ENCODE measurements at places on chromosomes 16 and 17.
A peak's percentile ranks its signal among the peaks of the same experiment; 100 is the strongest.

- peak; percentile 91 for DNase-seq
Measured at GRCh38 chr16:3020604-3021448, 658 bp downstream of the TNFRSF12A start.

- no peak for DNase-seq
Measured at GRCh38 chr16:6674071-6674470, 658.6 kb upstream of the RBFOX1 start.

DNA sequence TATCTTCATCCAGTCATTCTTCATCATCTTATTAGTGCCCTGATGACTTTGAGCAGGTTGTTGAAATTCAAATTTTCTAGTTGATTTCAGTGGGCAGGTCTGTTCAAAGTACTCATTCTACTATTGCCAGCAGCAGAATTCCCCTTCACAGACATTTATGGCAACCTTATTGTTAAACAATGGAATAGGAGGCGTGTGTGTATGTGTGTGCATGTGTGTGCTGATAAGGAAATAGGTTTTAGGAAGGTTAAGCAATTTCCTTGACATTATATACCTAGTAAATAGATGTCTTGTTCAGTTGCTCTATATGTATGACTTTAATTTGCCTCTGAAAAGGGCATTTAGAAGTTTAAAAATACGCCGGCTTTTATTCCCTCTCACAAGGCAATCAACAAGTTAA is 601.4 kb upstream of the CA10 start:
- no peak for DNase-seq

GRCh38 chr17:45739786-45740185 is 44.3 kb upstream of the CRHR1 start:
- DNase-seq = no peak

GRCh38 chr16:8436931-8437330 is 153.4 kb downstream of the TMEM114 start:
- DNase-seq = no peak

- DNase-seq = no peak
Measured at GRCh38 chr17:43975898-43976297, 22.2 kb upstream of the PYY start.

DNA sequence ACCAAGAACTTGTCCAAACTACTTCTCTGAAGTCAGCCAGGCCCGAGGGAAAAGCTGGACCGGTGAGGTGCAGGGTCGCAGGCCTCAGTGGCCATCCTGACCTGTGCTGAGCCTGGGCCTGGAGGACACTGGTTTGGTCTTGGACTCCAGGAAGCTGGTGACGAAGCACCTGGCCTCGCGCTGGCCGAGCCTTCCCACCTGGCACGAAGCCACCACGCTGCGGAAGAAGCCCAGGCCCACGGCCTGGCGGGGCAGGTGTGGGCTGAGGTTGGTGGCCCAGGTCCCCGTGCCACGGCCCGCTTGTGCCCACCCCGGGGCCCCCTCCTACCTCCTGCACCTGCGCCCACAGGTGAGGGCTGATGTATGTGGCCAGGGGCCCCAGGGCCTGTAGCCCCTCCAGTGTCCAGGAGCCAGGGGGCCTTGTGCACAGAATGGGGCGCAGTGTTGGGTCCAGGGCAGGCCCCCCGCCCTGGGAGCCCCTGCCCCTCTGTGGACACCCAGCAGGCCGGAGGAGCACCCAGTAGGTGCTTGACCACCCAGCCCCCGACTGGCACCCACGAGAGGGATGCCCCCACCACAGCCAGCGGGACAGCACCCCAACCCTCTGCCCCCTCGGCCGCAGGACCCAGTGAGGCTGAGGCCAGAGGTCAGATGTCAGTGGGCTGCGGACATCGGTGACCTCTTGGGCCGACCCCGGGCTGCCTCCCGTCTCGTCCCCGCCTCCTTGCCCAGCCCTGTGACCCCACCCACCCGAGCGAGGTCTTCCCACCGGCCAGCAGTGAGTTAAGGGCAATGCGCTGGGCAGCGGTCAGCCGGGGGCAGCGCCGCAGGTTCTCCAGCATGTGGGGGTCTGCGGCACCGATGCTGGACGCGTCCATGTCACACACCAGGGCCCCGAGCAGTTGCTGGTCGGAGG is 13.8 kb downstream of the MSLN start:
- DNase-seq = no peak

- DNase-seq = no peak
Measured at GRCh38 chr17:7555320-7555948, 3.1 kb upstream of the TNFSF13 start.

GRCh38 chr17:12953156-12953555 is 64.7 kb downstream of the ELAC2 start:
- DNase-seq = no peak

GRCh38 chr17:79017546-79018369 is 6.2 kb upstream of the C1QTNF1 start:
- DNase-seq = peak; percentile 57

- no peak for DNase-seq
Measured at GRCh38 chr17:66983414-66984021, 19.0 kb downstream of the CACNG4 start.

GRCh38 chr16:27237219-27238015 is 31.2 kb downstream of the NSMCE1 start:
- DNase-seq = no peak

DNA sequence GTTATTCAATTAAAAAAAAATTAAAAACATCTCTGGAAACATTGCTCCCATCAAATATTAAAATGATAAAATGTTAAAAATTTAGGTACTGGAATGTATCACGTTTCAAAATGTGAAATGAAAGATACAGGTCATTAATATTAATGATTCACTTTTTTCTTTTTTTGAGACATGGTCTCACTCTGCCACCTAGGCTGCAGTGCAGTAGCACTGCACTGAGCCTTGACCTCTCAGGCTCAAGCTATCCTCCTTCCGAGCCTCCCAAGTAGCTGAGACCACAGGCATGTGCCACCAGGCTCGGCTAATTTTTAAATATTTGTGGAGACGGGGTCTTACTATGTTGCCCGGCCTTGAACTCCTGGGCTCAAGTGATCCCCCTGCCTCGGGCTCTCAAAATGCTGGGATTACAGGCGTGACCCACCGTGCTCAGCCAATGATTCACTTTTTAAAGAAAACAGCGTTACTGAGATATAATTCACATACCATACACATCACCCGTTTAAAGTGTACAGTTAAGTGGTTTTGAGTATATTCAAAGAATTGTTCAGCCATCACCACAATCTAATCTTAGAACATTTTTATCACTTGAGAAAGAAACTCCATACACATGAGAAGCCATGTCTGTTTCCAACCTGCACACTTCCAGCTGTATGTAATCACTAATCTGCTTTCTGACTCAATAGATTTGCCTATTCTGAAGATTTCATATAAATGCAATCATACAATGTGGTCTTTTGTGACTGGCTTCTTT is 19.1 kb upstream of the NETO2 start:
- no peak for DNase-seq

- DNase-seq = no peak
Measured at GRCh38 chr17:32491371-32492263, 4.8 kb downstream of the CDK5R1 start.

DNA sequence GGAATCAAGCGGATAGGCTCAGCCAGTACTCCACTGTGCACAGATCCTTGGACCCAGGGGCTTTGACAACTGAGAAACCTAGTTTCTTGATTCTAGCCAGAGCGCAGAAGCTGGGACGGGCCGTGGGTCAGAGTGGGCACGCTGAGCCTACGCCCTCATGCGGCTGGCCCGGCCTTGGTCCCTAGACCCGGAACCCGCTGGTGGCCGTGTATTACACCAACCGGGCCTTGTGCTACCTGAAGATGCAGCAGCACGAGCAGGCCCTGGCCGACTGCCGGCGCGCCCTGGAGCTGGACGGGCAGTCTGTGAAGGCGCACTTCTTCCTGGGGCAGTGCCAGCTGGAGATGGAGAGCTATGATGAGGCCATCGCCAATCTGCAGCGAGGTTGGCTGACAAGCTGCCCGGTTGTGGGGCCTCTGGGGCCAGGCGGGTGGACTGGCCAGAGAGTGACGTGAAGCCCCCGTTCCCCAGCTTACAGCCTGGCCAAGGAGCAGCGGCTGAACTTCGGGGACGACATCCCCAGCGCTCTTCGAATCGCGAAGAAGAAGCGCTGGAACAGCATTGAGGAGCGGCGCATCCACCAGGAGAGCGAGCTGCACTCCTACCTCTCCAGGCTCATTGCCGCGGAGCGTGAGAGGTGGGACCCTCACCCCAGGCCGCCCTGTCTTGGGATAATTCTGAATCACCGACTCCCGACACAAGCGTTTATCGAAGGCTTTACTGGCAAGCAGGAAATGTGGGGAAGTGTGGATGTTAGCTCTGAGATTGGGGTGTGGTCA is 946 bp downstream of the STUB1 start:
- no peak for DNase-seq

DNA sequence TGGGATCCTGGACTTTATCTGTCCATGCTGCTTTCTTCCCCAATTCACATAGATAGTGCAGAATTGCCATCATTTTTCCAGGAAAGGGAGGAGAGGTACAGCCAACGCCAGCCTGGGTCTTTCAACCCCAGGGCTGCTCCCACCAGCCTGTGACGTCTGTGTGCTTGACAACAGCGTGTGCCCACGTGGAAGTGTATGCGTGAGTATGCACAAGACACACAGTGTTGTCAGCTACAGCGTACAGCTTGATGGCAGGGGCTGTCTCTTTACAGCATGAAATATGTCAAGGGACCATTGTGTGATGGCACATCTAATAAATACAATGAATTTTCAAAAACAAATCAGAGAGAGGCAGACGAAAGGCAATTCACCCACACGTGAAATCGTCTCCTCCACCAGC is 62.3 kb downstream of the GSG1L start:
- DNase-seq = no peak

DNA sequence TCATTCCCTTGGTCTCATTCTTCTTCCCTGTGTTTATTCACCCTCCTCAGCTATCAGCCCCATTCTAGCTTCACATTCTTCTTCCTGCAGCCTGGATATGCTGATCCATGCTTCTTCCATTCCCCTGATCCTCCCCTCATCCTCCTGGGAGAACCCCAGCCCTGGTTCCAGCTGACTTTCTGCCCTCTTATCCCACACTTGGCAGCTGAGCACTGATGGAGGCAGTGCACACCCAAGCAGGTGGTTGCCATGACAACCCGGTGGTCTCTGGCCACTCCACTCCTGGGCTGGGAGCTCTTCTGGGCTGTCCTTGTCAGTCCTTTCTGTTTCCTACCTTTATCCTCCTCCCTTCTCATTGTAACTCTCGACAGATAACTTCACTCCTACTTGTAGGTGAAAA is 16.7 kb upstream of the TUBG2 start:
- DNase-seq = no peak

GRCh38 chr17:65660947-65661346 is 99.5 kb upstream of the AXIN2 start:
- no peak for DNase-seq

GRCh38 chr16:53341792-53342191 is 92.5 kb upstream of the RBL2 start:
- no peak for DNase-seq

GRCh38 chr17:76682296-76682695 is 28.5 kb downstream of the MXRA7 start:
- DNase-seq = peak; percentile 89

DNA sequence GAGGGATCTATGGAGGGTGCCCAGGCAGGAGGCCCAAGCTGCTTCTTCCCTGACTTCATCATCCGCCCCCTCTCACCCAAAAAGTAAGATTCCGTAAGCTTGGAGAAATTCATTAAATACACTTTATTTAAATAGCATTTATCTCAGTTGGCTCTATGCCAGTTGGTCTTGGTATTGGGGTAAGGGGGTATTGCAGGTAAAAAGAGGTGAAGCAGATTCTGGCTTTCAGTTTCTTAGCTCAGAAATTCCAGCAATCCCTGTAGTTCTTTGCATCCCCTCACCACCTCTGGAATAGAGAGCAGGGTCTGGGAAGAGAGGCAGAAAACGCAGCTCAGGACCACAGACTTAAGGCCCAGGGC is 750 bp upstream of the ALDOC start:
- no peak for DNase-seq

- DNase-seq = no peak
Measured at GRCh38 chr17:81831957-81832607, 1.0 kb downstream of the MCRIP1 start.

Measured in NCI-H226 (cell line).